ENCODE measurements at places on chromosomes 1 and 21.
A peak's percentile ranks its signal among the peaks of the same experiment; 100 is the strongest.

GRCh38 chr1:33188572-33189275 is 6.9 kb upstream of the TRIM62 start:
- DNase-seq: peak; percentile 0

- DNase-seq: no peak
These were observed 409.9 kb upstream of the C1orf87 start for GRCh38 chr1:60483509-60483908.

DNA sequence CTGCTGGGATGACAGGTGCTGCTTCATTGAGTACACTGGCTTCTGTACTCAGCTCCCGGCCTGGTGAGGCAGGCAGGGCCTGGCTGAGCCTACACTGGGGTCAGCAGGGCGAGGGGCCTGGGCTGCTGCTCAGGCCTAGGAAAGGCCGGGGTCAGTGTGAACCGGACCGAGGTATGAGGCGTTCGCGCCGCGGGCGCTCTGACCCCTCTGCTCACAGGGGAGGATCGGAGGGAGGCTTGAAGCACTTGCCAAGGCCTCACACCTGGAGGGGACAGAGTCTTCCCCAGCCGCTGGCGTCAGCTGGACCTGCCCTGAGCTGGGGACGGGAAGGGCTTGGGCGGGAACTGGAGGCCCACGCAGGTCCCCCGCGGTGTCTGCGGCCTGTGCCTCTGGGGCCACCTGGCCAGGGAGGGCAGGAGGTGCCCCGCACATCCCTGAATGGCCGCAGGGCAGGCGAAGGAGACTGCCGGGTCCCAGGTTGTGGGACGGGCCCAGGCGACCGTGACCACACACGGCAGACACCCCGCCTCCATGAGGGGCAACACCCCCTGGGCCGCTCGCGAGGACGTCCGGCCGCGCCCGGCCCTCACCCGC is 466 bp downstream of the PEX10 start:
- DNase-seq: no peak

- no peak for DNase-seq
These were observed 24.8 kb upstream of the PRDM2 start for GRCh38 chr1:13675151-13675651.

GRCh38 chr1:90048043-90048442 is 53.1 kb downstream of the ZNF326 start:
- no peak for DNase-seq

GRCh38 chr1:170318736-170319135 is 173.0 kb downstream of the NTMT2 start:
- DNase-seq: no peak

DNA sequence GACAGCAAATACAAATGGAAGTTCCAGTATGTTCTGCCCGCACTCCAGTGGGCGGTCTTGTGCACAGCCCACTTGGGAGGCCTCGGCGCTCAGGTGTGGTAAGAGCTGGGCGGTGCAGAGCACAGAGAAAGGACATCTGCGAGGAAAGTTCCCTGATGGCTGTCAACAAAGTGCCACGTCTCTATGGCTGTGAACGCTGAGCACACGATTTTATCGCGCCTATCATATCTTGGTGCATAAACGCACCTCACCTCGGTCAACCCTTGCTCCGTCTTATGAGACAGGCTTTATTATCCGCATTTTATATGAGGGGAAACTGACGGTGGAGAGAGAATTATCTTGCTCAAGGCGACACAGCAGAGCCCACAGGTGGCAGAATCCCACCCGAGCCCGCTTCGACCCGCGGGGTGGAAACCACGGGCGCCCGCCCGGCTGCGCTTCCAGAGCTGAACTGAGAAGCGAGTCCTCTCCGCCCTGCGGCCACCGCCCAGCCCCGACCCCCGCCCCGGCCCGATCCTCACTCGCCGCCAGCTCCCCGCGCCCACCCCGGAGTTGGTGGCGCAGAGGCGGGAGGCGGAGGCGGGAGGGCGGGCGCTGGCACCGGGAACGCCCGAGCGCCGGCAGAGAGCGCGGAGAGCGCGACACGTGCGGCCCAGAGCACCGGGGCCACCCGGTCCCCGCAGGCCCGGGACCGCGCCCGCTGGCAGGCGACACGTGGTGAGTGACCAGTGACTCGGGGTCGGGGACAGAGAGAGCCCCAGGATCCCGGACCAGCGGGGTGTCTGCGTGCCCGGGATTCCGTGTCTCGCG is at the start of gene IL12RB2:
Gene IL12RB2, plus strand, starts transcription at position 623 of the 810 bp plus-strand sequence. CDS start 12,496 bp downstream, outside the sequence.
- DNase-seq: no peak

- no peak for DNase-seq
These were observed 116.9 kb downstream of the EDEM3 start for GRCh38 chr1:184637664-184638240.
